ENCODE measurements at places on chromosomes 7 and 10.

DNA sequence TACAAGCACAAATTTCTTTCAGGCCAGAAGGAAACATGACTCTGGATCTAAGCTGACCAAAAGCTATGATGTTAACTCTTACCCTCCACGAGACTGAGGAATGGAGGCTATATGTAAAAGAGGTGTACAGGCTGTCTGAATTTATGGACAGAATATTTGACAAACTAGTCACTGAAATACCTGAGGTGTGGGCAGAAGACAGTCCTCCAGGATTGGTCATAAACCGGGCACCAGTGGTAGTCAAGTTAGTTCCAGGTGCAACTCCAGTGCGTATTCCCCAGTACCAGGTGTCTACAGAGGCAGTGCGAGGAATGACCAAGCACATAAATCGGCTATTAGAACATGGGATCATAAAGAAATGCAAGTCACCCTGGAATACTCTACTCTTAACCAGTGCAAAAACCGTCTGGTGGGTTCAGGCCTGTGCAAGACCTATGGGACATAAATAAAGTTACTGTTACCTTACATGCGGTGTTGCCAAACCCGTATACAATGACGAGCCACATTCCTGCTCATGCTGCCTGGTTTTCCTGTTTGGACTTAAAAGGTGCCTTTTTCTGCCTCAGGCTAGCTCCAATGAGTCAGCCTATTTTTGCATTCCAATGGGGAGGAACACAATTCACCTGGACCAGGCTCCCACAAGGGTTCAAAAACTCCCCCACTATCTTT lies 6.7 kb upstream of the CYREN start:
- DNase-seq: no peak

DNA sequence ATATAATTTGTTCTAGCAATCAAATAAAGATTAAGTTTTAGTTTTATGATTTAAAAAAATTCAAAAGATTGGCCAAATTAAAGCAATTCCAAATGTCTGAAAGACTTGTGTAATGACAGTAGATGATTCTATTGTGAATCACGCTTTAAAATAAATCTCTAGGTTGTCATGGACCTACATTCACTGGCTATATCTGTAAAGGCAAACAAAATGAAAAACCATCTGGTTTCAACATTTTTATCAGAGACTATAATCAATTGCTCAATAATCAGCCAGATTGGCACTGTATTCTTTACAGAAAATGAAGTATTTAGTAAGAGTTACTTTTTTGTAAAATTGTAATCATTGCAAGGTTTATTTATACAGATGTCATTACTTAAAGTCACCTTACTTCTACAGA lies 60.7 kb downstream of the DGKB start:
- no peak for DNase-seq

GRCh38 chr7:49172639-49173038 lies 248.3 kb downstream of the CDC14C start:
- no peak for DNase-seq

DNA sequence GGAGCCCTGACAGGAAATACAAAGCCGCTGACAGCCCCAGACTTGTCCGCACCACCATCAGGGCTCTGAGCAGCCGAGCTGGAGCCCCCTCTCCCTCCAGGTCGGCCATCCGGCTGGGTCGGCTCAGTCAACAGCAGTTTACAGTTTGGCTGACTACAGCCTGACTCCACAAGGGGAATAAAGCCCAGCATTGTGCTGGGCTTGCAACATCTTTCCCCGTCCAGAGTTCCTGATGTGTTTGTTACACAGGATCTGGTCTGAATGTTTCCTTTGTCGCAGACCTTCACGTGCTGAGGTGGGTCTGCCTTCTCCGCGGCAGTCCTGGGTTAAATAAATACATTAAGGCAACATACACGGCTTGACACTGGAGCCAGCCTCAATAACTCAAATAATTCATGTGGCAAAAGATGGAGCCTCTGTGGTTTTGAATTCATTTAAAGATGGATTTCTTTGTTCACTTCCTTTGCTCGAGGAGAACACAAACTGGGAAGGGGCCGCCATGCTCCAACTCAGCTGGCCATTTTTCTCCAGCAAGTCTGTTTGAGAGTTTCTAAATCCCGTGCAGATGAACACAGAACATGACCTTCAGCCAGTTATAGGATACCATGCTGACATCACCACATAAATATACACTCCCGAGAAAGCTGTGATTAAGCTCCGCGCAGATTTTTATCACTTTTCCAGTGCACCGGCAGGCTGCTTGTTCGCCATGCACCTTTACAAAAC lies 192.1 kb downstream of the WDR11 start:
- no peak for DNase-seq

DNA sequence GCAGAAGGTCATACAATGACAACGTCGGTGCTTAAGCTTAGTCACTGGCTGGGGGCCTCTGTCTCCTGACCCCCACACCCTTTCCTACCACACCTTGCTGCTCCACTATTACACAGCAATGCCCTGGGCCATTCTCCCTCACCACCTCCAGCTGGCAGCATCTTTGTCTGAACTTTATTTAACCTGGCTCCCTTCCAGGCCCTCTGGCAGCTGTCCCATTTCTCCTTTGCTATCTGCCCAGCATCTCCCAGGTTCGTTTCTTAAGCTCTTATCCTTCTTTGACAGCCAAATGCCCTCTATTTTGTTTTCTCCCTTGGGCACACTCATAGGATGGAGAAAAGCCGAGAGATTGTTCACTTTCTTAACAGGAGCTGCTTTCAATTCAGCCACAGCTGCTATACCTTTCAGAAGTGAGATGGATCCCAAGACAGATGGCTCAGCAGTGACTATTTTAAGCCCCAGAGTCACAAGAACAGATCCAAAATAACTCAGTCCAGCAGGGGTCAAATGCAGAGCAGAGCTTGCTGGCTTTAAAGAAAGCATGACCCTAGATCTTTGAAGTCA lies 1277.1 kb upstream of the AUTS2 start:
- DNase-seq: no peak

DNA sequence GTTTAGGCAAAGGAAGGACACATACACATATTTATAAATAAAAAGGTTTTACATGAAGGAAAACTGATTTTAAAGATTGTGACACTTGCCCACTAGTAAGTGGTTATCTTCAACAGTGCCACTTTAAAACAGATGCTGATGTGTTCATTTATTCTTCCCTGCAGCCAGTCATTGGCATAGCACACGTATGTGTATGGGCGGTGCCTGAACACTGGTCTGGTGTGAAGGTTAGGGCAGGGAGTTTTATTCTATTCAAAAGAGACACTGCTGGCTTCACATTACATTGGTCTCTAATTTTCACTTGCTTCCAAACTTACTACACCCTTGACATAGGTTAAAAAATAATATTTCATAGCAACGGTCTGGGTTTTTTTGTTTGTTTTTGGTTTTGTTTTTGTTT lies 57.9 kb downstream of the NOD1 start:
- DNase-seq: no peak

DNA sequence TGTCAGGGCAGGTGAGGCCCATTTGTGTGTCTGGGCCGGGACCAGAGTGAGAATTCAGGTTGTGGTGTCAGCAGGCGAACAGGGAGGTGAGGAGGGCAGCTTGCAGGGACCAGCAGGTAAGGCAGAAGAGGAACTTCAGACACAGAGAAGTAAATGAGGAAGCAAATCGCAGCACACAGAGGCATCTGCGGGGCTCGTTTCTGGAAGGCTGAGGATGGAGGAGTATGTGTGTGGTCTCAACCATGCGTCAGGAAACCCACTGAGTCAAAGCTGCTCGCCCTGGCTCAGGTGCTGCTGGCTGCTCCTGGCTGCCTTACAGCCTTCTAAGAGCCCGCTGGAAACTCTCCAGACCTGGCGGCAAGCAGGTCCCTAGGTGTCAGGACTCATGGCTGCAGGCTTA lies 26.9 kb upstream of the PITRM1 start:
- DNase-seq: no peak

- DNase-seq: no peak
Measured at GRCh38 chr10:128109707-128110106, 16.5 kb downstream of the MKI67 start.

DNA sequence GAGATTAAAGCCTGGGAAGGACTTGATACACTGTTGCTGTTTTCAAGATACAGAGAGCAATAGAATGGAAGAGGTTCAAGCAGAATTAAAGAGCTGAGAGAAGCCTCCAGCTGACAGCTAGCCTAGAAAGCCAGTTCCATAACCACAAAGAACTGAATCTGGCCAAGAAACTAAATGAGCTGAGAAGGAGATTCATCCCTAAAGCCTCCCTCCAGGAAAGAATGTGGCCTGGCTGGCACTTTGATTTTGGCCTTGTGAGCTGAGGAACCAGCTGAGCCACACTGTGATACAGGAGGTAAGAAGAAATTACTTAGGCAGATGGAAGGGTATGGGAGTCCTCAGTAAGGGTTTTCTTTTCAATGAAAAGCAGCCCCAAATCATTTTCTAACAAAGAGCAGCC lies 324.1 kb downstream of the PHF14 start:
- DNase-seq: no peak

DNA sequence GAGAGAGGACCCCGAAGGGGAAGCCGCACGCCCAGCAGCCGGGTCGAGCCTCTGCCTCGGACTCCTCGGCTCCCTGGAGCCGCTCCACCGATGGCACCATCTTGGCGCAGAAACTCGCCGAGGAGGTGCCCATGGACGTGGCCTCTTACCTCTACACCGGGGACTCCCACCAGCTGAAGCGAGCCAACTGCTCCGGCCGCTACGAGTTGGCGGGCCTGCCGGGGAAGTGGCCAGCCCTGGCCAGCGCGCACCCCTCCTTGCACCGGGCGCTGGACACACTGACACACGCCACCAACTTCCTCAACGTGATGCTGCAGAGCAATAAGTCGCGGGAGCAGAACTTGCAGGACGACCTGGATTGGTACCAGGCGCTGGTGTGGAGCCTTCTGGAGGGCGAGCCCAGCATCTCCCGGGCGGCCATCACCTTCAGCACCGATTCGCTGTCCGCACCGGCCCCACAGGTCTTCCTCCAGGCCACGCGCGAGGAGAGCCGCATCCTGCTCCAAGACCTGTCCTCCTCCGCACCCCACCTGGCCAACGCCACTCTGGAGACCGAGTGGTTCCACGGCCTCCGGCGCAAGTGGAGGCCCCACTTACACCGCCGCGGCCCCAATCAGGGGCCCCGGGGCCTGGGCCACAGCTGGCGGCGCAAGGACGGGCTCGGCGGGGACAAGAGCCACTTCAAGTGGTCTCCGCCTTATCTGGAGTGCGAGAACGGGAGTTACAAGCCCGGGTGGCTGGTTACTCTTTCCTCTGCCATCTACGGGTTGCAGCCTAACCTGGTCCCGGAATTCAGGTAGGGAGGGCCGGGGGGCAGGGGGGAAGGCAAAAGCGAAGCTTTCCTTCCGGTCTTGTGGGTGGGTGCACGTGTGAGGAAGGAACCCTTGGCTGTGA lies 973 bp downstream of the GPR158 start:
- no peak for DNase-seq

- DNase-seq: no peak
Measured at GRCh38 chr7:122429926-122430325, 125.4 kb upstream of the FEZF1 start.

GRCh38 chr7:157096286-157097055 lies 42.3 kb upstream of the UBE3C start:
- no peak for DNase-seq

- DNase-seq: no peak
Measured at GRCh38 chr10:48463318-48464003, 141.4 kb downstream of the ARHGAP22 start.

GRCh38 chr10:76962851-76963250 lies 674.8 kb downstream of the KCNMA1 start:
- no peak for DNase-seq

- DNase-seq: no peak
Measured at GRCh38 chr10:124308056-124308645, 110.6 kb downstream of the OAT start.

DNA sequence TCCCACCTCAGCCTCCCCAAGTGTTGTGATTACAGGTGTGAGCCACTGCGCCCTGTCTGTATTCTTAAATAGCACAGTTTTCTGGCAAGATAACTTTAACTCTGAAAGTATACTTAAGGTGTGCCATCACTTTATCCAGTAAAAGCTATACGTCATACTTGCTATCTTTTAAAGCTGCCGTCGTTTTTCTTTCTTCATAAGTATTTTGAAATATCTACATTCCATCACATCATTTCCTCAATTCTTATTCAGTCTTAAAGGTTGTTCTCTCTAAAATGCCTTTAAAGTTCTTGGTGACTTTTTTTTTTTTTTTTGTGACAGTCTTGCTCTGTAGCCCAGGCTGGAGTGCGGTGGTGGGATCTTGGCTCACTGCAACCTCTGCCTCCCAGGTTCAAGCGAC lies 34.7 kb downstream of the PTPN12 start:
- DNase-seq: no peak

DNA sequence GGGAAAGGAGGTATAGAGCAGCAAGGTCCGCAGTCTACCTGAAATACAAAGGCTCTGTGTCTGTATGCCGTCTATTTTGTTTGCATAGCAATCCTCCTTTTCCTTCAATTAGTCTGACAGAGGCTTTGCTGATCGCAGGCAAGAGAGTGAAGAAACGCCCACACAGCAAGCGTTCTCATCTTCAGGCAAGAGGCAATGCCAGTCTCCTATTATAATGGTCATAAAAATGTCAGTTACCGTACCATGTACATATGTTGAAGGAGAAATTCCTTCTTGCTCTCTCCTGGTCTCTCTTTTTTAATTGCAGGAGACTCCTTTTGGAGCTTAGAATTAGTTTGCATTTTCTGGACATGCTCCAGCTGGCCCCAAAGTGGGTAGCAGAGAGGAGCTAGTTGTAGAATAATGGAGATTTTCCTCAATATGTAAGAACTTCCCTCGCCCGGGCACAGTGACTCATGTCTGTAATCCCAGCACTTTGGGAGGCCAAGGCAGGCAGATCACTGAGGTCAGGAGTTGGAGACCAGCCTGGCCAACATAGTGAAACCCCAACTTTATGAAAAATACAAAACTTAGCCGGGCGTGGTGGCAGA lies 139.5 kb downstream of the PFKFB3 start:
- no peak for DNase-seq

DNA sequence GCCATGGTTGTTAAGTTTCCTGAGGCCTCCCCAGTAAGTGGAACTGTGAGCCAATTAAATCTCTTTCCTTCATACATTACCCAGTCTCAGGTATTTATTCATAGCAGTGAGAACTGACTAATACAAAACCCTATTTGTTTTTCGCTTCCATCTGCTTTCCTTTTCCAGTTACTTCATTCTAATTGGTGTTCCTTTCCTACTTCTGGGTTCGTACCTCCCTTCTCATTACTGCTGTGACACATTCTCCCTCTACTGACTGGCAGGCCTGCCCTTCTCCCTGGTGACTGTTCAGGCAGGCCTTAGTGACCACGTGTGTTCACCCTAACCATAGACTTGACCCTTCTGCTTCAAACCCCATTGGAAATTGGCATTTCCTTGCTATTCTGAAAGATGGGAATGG lies 37.7 kb downstream of the MTURN start:
- DNase-seq: no peak

GRCh38 chr10:33509231-33509831 lies 174.9 kb upstream of the NRP1 start:
- no peak for DNase-seq

- DNase-seq: no peak
Measured at GRCh38 chr7:132150711-132151110, 425.6 kb downstream of the PLXNA4 start.

- DNase-seq: no peak
Measured at GRCh38 chr10:131726076-131726880, 174.5 kb upstream of the PPP2R2D start.

DNA sequence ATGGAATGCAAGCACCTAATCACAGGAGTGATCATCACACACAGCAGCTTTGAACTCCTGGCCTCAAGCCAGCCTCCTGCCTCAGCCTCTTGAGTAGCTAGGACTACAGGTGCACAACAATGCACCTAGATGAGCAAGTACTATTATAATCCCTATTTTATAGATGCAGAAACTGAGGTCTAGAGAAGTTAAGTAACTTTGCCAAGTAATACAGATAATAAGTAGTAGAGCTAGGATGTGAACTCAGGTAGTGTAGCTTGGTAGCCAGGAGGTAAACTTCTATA lies 33.7 kb downstream of the DNAJC12 start:
- no peak for DNase-seq
